Stimulated activated CD4-positive, alpha-beta T cell treated with anti-CD3 and anti-CD28 coated beads, Interleukin-4, amount 100 ng/mL, for 1 hour (primary cell): ENCODE measurements at places on chromosomes 13 and 19.
A peak's percentile ranks its signal among the peaks of the same experiment; 100 is the strongest.

GRCh38 chr13:27170516-27171243 is 931 bp downstream of the USP12 start:
- peak; percentile 37 for DNase-seq

DNA sequence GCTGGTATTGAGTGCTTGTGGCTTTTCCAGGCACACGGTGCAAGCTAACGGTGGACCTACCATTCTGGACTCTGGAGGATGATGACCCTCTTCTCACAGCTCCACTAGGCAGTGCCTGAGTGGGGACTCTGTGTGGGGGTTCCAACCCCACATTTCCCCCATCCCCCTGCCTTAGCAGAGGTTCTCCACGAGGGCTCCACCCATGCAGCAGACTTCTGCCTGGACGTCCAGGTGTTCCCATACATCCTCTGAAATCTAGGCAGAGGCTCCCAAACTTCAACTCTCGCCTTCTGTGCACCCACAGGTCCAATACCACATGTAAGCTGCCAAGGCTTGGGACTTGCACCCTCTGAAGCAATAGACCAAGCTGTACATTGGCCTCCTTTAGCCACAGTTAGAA is 25.3 kb upstream of the ZSCAN18 start:
- DNase-seq: no peak

- DNase-seq: no peak
Measured at GRCh38 chr19:51398096-51398704, 7.8 kb upstream of the C19orf84 start.

DNA sequence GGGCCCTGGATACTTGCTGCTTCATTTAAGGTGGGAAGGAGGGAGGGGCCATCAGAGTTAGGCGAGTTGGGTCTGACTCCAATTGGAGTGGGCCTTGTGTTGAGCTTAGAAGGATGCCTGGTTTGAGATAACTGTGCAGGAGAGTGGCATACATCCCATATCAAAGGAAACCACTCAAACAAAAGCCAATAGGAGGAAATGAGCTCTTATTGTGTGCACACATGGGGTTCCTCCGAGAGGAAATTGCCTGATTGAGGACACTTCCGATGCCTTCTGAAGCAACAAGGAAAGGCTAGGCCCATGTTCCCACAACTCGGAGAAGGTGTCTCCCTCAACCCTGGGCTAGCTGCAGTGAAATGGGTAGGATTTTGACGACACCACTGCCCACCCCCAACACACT is 19.6 kb downstream of the MBNL2 start:
- DNase-seq: no peak

GRCh38 chr13:93473441-93474270 is 247.0 kb downstream of the GPC6 start:
- no peak for DNase-seq

DNA sequence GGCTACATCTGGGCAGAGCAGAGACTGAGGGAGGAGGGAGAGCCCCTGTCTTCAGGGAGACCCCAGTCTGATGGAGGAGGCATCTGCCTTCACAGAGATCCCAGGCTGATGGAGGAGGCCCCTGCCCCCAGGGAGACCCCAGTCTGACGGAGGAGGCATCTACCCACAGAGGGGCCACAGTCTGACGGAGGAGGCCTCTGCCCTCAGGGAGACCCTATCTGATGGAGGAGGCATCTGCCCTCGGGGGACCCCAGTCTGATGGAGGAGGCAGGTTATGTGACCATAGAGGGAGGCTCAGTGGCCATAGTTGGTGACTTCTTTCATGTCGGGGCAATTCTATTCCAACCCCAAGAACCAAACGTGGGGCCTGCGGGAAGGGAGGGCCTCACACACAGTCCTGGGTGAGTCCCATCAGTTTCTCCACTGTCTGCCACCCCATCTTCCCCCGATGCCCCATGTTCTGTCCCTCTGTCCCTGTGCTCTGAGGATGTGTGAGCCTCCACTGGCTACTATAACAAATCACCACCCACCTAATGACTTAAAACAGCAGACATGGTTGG is 14.3 kb downstream of the MISP start:
- DNase-seq: no peak

GRCh38 chr13:42991898-42992763 is at the start of gene EPSTI1:
Gene EPSTI1 (minus strand): TSS chr13:42992241. CDS start chr13:42992165, 76 bp downstream.
- peak; percentile 70 for DNase-seq

- no peak for DNase-seq
Measured at GRCh38 chr13:43751624-43752023, 35.1 kb downstream of the ENOX1 start.

DNA sequence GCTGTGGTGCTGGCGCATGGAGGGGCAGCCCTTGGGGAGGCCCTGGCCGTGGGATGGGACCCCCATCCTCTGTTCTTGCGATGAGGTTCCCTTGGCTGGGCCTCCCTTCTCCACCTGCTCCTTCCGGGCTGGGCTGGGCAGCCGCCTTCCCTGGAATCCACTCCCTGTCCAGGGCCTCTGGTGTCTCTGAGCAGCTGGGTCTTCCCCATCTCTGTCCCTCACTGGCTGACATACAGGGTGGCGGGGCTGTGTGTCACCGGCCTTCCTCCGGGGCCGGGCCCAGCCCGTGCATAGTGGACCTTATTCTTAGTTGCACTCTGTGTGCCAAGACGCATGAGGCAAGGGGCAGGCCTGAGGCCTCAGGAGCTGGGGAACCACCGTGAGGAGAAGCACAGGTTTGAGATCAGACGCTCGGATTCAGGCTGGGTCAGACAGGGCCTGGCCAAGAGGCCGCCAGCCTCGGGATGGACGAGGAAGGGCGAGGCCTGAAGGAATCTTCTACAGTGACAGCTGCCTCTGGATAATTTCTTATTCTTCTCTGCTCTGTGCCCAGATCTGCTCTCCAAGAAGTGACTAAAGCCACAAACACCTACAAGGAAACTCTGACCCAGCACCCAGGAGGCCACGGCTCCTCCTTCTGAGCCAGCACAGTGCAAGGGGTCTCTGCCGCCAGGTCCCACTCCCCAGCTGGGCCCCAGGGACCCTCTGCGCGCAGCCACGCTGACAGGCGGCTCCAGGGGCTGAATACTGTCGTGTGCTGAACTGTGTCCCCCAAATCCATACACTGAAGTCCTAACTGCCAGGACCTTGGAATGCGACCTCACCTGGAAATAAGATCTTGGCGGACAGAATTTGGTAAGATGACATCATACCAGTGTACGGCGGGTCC is 11.0 kb downstream of the SGTA start:
- no peak for DNase-seq
